ENCODE measurements at places on chromosomes 4 and X. TPM values are rescaled to one million over a fixed set of nuclear protein-coding genes. Genes with fewer than 3 reads are reported as not detected.

Gene ADAMTS3
- 0.07 TPM for total RNA-seq

DNA sequence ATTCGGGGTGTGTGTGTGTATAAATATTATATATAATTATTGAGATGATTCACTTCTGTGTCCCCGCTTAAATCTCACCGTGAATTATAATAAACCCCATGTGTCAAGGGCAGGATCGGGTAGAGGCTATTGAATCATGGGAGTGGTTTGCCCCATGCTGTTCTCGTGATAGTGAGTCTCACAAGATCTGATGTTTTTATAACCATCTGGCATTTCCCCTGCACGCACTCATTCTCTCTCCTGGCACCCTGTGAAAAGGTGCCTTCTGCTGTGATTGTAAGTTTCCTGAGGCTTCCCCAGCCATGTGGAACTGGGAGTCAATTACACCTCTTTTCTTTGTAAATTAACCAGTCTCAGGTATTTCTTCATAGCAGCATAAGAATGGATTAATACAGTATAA, 851.4 kb upstream of the AGA start:
- no peak for DNase-seq

DNA sequence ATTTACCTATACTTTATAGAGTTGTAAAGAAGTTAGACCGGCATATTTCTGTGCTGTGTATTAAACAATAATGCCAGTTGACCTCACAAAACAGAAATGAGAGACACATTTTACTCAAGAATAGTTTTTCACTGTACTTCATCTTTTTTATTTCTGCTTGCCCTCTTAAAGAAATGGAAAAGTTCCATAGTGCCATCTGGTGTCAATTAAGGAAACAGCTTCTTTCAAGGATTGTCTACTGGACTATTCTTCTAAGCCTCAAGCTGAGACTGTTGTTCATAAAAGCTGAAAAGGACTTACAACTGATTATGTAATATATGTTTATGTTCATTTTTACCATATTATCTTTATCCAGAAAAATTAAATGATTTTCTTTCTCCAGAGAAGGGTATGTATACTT, 1523.7 kb downstream of the ARAP2 start:
- no peak for DNase-seq

DNA sequence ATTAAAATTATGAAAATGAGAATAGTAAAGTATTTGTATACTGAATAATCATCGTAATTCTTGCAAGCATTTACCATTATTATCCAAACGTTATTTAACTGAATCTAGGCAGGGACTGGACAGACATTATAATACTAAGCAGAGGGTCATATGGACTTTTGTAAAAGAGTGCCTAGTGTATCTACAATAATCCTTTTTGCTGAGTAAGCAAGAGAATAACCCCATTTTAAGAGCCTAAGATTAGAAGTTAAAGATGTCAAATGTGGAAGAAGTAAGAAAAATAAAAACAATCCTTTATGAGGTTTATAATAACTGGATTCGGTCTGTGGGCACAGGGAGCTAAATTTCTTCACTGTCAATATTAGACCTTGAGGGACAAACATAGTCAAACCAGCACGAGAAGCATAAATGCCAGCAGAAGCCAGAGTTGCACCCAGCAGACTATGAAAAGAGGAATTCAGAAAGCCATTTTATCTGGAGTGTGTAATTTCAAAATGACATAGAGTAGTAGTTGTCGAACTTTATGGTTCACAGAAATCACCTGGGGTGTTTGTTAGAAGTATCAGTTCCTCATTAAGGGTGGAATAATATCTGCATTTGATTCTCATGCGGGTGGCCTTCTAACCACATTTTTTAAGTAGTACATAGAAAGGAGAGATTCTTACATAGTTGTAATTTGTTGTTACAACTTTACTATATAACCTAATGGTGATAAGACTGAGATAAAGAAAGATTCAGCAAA, 39.7 kb upstream of the DCLK2 start:
- no peak for DNase-seq

DNA sequence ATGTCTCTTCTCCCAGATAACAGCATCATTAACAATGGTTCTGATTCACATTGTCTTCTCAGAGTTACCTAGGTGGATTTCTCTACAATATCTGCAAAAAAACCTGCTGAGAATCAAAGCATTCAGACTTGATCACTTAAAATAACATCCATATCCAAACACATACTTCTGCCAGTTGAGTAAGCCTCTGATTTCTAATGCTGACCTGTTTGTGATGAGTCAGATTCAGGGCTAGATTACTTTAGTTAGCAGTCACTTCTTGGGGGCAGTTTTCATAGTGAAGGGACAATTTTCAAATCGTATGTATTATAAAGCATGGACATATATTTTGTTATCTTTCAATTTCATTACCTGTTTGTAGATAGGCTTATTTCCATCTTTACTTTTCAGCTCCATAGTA, 35.5 kb downstream of the CCNI start:
- DNase-seq = no peak

DNA sequence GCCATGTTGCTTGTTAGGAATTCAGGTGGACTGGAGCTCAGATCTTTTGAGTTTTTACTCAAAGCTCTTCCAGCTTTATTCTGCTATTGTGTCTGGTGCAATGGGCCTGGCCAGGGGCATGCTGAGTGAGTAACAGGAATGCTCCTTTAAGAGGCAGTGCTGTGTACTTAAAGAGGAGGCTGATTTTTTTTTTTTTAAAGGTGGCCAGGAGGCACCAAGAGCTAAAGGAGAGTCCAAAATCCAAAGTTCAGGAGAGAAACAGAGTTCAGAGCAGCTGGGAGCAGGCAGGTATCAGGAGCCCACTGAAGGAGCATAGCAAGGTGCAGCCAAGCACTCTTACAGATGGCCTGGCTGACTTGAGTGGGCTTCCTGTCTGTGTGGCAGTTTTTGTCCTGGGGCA, 178.7 kb downstream of the FMR1NB start:
- DNase-seq = no peak

Gene CFAP99
- not detected for total RNA-seq

- no peak for DNase-seq
Measured at GRCh38 chr4:44100456-44100855, 348.2 kb downstream of the KCTD8 start.

GRCh38 chrX:139093201-139093600, 381.7 kb upstream of the FGF13 start:
- DNase-seq = no peak

DNA sequence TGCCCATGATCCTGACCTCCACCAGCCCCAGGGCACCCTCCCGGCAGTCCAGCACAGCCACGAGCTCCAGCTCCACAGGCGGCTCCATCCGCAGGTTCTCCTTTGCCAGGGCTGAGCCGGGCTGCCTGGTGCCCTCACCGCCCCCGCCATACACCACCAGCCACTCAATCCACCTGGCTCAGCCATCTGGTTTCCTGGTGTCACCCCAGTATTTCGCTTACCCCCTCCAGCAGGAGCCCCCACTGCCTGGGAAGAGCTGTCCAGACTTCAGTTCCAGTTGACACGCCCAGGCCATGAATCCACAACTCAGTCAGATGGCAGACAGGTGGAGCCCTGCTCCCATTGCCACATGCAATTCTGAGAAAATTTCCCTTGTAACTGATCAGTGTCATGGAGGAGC, 3.9 kb downstream of the SHISA3 start:
- no peak for DNase-seq

DNA sequence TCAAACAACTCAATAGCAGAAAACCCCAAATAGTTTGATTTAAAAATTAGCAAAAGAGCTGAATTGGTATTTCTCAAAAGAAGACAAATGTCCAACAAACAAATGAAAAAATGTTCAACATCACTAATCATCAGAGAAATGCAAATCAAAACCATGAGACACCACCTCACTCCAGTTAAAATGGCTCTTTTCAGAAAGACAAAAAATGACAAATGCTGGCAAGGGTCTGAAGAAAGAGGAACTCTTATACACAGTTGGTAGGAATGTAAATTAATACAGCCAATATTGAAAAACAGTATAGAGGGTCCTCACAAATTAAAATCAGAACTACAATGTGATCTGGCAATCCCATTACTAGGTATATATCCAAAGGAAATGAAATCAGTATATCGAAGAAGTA, 70.4 kb downstream of the FBXL5 start:
- no peak for DNase-seq

DNA sequence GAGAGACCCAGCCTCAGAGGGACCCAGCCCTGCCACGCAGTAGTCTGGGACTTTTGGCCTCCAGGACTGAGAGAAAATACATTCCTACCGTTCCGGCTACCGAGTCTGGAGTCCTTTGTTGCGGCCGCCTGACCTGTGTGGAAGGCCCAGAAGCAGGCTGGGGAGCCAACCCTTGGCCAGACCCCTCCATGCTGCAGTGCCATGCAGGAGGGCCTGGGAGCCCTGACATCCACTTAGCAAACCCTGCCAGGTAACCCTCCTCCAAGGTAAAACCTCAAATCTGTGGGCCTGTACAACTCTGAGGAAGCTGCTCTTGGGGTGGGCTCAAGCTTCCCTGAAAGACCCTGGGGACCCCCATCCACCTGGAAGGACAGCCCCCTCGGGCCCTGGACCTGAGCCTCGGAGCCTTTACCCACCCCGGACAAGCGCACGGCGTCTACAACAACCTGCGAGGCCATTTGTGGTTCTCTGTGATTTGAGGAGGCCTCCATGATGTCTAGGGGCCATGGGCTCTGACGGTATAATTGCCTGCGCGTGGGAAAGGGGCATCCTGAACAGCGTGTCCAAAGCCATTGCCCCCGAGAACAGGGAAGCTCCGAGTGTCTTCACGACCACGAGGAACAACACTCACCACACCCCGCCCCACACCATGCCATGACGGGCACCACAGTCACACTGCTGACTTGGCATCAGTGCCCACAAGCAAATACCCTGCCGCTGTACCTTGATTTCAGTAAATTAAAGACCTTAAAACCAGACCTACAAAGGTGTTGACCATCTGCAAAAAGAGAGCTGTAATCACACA, 58.7 kb downstream of the ZFYVE28 start:
- DNase-seq = no peak

Measured in naive thymus-derived CD4-positive, alpha-beta T cell (primary cell).